ENCODE measurements at places on chromosomes 2 and 18.
A peak's percentile ranks its signal among the peaks of the same experiment; 100 is the strongest.

DNA sequence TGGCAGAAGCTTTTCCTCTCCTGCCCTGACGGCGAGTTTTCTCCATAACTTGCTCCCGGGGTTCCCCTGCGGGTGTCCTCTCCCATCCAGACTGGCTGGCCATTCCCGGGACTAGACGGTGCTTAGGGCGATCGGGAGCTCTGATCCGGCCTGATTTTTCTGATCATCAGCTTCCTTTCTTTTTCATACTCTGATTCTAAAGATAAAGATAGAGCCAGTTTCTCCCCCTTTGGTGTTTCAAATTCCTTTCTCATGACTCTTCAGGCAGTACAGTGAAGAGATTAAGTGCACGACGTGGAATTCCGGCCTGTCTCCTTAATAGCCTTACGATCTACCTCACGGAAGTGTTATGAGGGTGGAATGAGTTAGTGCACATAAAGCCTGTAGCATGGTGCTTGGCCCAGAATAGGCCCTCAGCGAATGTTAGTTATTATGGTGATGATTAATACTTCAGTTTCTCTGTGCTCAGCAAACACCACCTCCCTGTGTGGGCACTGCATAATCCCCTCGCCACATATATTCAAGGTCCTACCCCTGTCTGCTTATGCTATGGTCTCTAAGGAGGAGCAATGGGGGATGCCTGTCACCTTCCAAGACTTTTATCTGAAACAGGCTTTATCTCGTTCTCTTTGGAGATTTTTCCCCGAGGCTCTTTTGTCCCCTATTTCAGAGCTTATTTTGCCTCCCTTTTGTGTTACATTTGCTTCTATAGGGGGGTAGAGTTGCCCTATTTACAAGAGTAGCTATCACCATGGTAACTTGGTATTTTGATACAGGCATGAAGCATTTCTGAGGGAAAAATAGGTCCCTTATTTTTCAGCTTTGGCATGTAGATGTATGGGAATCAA, 254.8 kb downstream of the CDH2 start:
- DNase-seq = peak; percentile 57

- DNase-seq = no peak
Measured at GRCh38 chr2:15047184-15047583, 414.7 kb downstream of the LRATD1 start.

DNA sequence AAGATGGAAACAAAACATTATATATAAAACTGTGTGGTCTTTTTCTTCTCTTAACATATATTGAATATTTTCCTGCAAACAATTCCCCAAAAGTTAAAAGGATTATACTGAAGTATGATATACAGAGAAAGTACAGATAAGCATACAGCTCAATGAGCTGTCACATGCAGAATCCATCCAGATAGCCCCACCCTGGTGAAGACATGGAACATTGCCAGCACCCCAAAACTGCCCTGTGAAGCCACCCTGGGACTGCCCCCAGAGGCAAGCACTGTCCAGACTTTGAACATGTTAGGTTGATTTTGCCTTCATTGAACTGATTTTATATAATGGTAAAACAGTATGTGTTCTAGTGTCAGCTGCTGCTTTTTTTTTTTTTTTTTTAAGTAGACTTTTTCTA, 112.3 kb upstream of the IL1R2 start:
- DNase-seq = no peak

DNA sequence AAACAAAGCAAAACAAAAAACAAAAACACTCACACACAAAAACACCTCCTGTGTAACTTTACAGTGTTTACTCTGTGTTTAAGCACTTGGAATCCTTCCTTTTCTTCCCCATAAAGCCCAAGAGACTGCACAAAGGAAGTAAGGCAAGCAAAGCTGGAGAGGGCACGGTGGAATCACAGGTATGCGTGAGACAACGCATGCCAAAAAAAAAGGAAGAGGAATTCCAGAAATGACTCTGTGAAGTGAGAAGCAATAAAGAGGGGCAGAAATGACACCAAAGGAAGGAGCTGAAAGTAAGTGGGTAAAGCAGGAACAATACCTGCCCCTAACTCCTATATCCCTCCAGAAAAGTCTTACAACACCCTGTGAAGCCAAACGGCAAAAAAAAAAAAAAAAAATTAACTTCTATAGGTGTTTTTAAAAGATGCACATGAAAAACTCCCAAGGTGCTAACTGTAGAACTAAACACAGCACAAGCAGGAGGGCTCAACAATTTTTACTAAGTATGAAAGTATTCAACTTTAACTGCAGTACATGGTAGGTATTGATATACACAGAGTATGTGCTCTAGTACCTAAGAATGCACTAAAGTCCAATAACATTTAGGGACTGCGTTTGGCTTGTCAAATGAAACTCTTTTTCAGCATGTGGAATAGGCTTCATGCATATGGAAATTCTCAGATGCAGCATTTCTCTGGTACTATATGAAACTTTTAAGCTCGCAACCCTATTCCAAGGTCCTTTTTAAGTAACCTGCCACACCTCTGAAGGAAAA, 9.1 kb downstream of the RND3 start:
- peak; percentile 73 for DNase-seq

- no peak for DNase-seq
Measured at GRCh38 chr2:74945788-74946331, 12.6 kb upstream of the POLE4 start.

DNA sequence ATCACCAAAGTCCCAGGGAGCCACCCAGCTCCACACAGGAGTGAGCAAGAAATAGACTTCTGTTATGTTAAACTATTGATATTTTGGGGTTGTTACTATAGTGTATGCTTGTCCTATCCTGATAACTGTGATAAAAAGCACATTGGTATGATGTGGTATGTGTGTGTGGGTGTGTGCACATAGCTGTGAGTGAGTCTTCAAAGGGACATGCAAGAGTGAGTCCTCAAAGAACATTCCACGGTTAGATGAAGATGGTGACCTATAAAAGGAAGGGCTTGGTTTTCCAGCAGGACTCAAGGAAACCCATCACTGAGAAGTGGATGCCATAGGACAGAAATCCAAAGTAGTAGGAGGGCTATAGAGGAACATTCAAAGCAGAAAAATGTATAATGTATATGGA, 342.9 kb downstream of the TSN start:
- DNase-seq = no peak

DNA sequence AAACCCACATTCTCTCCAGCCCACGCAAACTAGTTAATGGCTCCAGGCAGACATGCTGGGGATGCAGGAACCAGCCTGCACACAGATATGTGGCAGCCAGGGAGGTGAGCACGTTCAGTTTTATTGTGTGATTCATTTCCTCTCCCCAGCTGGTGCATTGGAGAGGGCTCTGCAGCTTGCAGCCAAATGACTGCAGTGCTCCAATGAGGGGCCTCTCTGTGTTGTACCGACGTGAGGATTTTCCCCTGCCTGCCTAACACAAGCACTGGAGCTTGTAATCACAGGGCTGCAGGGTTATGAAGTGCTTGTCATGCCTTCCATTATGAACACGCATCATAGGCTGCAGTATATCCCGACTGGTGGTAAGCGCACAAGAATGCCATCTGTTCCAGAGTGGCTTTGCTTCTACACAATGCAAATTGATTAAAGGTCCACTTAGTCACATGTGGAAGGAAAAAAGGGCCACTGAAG, 92.3 kb upstream of the THUMPD2 start:
- no peak for DNase-seq

DNA sequence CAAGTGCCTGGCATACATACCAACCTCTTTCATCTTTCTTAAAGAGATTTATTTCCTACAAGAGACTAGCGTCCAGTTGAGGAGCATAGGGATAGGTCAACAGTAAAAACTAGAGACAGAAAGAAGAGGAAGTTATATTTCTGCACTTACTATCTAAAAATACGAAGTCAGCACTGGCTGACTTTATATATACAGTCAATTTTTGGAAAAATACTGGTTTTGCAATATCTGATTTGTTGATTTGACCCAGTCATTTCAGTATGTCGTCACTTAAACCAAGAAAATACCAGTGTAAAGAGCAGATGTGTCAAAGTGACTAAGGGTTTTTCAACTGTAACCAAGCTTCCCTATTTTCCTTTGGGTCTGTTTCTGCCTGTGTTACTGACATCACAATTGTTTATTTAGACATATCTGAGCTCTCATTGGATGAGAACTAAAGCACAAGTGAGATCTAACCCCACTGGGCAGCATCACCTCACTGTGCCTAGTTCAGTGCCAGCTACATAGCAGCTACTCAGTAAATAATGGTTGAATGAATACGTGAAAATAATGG, 23.0 kb downstream of the CYTIP start:
- DNase-seq = no peak

- peak; percentile 9 for DNase-seq
Measured at GRCh38 chr18:33532978-33533377, 45.0 kb upstream of the ASXL3 start.

- no peak for DNase-seq
Measured at GRCh38 chr18:22831441-22831904, 101.7 kb upstream of the RBBP8 start.

GRCh38 chr2:150911766-150912280, 349.8 kb downstream of the RBM43 start:
- DNase-seq = no peak

- DNase-seq = peak; percentile 42
Measured at GRCh38 chr2:175233135-175233719, 51.7 kb upstream of the ATP5MC3 start.

GRCh38 chr18:50642439-50642838, 82.6 kb downstream of the MAPK4 start:
- no peak for DNase-seq

GRCh38 chr2:205637320-205637602, 45.0 kb upstream of the NRP2 start:
- DNase-seq = no peak

- DNase-seq = no peak
Measured at GRCh38 chr2:119523952-119524694, at the start of gene SCTR. SCTR (minus strand) TSS chr2:119524483; CDS start chr2:119524226, 257 bp downstream.

DNA sequence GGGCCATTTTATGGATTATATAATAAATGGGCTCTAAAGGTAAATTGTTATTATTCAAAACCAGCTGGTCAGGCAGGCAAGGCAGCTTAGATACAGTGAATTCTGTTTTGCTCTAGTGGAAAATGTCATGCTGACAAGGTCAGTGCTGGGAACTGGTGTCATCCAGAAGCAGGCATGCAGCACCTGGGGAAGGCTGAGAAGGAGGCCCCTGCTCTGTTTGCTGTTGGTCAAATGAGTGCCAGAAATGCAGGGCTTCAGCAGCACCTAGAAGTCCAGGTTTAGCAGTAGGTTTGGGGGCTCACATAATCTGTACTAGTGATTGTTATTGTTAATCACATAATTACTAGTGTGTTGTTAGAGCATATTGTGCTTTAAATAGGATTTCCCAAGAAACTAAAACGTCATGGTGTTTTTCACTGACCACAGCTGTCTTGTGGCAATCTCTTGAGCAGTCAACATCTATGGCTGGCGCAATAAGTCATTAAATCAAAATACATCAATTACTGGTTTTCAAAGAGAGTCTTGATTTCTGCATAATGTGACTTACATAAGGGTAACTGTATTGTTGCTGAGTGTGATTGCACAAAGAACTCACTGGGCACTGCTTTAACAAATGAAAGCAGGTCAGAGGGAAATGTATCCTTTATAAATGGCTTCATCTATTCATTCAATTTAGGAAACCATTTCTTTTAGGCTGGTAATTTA, 99.1 kb downstream of the MYO3B start:
- DNase-seq = no peak

DNA sequence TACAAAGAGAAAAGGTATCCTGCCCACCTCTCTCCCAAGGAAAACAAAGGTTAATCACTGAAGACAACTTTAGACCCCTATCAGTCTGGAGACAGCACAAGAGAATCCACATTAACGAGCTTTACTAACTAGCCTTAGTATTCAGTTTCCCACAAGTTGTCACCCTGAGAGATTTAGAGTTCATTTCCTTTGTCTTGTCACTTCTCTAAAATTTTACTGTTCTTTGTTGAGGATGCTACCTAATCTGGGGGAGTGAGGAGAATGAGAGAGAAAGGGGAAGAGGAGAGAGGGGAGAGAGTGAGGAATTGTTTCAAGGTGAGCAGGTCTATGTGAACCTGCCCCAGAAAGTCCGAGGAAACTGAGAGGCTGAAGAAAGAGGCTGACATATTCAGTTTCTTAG, 28.4 kb downstream of the C2orf76 start:
- DNase-seq = no peak

DNA sequence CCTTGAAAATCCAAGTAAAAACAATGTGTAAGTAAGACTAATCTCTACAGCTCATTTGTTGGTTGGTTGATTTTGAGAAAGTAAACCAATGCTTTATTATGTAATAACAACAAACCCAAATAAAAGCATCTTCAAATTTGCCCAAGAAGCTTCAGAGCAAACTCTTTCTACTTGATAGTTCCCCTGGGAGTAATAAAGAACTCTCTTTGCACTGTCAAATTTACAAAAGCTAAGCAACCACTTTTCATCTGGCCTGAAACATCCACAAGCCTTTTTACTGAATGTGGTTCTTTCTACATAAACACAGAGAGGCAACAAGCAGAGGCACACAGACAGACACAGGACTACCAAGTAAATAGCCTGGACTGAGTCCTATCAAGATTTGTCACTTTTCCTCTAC, 28.8 kb upstream of the CACNB4 start:
- no peak for DNase-seq

GRCh38 chr2:111678651-111679050, 205.3 kb downstream of the ANAPC1 start:
- DNase-seq = no peak

DNA sequence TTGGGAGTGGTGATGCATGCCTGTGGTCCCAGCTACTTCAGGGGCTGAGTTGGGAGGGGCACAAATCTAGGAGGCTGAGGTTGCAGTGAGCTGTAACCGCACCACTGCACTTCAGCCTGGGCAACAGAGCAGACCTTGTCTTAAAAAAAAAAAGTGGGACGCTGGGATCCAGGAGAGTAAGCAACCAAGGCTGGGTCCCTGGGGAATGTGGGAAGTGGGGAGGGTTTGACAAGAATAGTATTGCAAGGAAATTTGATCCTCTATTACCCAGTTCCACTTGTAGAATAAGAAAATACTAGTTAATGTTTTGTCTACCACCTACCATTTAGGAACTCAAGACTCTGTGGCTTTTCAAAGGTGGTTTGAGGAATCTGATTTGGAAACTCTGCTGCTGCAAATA, 21.1 kb upstream of the DYTN start:
- DNase-seq = no peak

- no peak for DNase-seq
Measured at GRCh38 chr2:85662899-85663593, 5.0 kb downstream of the SFTPB start.
